Hematopoietic multipotent progenitor cell treated with erythropoietin and hydrocortisone succinate and interleukin-3 and kit ligand, for 17 days (in vitro differentiated cells): ENCODE measurements at places on chromosomes 7 and 10.
A peak's percentile ranks its signal among the peaks of the same experiment; 100 is the strongest.

DNA sequence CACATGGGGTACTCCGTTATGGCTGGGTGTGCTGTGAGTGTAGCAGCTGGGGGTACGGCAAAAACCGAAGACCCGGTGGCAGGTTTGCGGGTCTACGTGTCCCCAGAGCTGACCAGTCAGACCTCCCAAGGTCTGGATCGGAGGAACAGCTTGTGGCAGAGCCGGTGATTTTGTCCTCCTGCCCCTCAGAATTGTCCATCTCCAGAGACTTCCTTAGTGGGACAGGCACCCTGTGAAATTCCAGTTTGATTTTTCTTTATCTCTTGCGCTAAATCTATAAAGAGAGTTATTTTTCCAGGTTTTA is 1.0 kb downstream of the EIF3B start:
- DNase-seq = no peak

DNA sequence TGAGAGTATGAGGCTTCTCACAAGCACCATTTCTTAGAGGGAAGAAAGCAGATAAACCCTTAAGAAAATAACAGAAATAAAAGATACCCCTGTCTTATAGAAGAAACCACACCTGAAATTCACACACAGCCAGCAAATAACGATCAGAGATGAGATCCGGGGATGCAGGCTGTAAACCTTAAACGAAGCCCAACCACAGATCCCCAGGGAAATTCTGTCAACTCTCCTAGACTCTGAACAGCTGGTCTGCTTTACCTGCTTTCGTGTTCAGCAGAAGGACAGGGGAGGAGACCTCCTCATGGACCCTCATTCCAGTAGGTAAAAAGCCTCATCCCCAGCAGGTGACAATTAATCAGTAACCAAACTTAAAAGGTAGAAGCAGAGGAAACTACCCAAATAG is 45.0 kb downstream of the VOPP1 start:
- no peak for DNase-seq

- DNase-seq = no peak
Measured at GRCh38 chr10:97089209-97089870, 96.4 kb downstream of the SLIT1 start.

DNA sequence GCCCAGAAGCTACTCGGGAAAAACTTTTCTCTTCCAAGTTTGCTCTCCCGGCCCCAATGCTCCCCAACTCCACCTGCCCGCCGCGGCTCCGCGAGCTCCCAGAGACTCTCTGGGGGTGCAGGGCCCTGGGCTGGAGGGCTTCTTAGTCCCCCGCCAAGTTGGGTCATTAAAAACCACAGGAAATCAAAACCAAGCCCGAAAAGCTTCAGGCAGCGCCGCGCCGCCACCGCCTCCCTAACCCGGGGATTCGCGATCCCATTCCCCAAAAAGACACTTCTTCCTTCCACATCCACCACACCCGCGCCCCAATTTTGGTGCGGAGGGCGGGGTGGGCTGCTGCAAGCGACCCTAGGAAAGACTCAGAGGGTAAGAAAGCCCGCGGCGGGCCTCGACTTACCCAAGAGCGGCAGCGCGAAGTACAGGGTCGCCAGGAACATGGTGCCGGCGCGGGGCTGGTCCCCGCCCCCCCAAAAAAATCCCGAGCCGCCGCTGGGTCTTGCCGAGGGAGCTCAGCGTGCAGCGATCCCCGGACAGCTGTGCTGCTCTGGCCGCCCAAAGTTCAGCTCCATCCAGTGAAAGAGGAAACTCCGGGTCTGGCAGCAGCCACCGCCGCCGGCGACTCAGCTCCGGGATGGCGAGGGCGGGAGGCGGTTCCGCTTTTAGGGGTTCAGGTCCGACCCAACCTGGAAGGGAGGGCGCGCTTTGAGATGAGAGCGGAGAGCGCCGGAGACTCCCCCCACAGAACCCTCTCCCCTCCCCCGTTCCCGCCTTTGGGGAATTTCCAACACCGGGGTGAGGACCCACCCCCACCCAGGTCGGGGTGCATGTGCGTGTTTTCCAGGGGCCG is 1.2 kb downstream of the GFRA1 start:
- DNase-seq = no peak

GRCh38 chr7:155470686-155471638 is 13.0 kb downstream of the EN2 start:
- no peak for DNase-seq

GRCh38 chr7:28107960-28108359 is 72.6 kb downstream of the JAZF1 start:
- no peak for DNase-seq

DNA sequence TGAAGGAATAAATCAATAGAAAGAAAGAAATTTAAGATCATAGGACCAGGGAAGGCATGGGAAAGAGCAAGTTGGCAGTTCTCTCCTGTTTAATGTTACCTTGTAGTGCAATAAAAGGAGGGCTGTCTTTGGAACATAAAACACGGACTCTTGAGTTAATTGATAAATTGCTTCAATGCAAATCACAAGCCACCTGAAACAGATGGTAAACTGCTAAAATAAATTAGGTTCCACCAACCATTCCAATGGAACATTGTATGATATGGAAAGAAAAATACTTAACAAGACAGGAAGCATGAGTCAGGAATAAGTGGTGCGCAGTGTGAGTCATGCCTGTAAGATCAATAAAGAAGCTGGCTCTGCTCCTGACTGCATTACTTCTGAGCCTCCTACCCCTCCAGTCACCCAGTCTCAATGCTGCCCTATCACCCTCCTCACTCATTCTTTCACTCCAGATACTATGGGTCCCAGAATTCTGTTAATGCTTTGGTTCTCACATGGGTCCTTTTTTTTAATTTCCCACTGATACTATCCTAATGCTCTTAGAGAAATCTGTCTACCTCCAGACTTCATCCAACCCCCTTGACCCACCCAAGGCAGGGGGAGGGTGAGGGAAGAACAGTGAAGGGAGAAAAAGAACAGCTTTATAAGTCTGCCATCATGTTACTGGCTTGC is 78.9 kb downstream of the LRRC17 start:
- DNase-seq = no peak

DNA sequence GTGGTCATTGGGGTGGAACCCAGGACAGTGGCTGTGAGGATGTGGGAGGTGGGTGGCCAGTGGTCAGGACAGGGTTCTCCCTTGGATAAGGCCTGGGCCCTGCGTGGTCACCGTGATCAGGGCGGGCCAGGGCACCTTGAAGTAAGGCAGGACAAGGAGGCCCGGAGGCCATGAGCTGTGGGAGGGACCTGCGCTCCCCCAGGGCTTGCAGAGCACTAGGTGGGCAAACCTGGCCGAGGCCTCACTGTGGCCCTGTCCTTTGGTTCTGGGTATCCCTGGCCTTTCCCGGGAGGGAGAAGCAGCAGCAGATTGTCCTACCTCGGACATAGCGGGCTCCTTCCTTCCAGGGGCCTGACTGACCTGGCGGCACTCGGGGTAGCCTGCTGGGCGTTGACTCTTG is 144.8 kb upstream of the RET start:
- no peak for DNase-seq

DNA sequence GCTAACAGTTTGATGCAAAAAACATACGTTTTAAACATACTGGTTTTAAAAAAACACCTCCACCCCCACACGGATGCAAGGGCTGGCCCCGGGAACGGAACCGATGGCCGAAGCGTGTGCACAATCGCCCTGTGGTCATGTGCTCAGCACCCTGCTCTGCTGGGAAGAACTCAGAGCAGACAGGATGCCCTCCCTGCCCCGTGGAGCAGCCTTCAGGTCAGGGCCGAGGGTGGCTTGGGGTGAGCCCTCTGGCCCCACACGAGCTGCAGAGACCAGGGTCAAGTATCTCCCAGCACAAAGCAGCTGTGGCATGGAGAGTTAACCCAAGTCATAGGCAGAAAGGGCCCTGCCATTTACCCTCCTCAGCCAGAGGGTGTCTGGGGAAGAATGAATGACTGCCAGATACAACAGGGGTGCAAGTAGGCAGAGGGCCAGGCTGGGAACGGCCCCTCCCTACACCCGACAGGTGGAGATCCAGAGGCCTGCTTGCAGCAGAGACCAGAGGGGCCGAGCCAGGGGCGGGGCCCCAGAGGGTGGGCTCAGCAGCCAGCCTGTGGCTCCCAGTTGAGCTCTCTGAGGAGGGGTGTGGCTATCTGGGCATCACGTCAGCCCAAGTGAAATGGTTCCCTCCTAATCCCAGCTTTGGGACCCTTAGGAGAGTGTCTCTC is 56.8 kb downstream of the ZRANB1 start:
- no peak for DNase-seq

- no peak for DNase-seq
Measured at GRCh38 chr7:50210706-50211115, 93.8 kb upstream of the IKZF1 start.

DNA sequence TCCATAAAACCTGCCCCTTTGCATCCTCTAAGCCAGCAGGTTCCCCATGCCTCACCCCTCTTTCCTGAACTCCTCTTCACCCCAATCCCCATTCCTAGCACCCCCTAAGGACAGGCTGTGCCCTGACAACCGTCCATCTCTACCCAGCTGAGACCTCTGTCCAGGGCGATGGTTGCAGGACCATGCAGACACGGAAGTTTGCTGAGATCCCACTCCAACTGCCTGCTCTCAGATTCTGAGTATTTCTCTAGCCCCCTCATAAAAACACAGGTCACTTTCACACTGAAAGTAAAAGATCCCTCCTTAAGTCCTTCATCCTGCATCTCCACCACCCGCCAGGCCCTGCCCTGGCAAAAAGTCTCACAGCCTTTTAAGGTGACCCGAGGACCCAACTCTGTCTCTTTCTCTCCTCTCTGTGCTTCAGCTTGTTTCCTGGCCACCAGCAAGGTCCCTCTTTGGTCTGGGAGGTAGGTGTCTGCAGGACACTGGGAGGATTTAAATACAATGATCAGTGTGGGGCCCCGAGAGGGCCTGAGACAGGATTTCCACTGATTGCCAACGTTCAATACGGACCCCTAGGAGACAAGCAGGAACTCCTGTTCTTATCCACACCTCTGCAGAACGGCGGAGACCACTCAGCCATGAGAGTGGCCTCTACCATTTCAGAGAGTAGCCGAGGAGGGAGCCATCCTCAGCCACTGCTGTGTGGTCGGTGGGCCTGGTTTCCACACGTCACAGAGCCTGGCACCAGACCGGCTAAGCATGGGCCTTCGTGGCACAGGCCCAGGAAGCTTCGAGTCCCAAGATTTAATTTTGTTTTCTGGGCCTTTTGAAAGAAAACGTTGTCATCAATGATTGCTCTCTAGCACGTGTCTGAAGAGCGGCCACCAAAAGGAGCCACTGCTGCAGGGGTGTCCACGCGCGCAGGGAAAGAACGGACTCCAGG is 27.9 kb downstream of the CALML3 start:
- no peak for DNase-seq

DNA sequence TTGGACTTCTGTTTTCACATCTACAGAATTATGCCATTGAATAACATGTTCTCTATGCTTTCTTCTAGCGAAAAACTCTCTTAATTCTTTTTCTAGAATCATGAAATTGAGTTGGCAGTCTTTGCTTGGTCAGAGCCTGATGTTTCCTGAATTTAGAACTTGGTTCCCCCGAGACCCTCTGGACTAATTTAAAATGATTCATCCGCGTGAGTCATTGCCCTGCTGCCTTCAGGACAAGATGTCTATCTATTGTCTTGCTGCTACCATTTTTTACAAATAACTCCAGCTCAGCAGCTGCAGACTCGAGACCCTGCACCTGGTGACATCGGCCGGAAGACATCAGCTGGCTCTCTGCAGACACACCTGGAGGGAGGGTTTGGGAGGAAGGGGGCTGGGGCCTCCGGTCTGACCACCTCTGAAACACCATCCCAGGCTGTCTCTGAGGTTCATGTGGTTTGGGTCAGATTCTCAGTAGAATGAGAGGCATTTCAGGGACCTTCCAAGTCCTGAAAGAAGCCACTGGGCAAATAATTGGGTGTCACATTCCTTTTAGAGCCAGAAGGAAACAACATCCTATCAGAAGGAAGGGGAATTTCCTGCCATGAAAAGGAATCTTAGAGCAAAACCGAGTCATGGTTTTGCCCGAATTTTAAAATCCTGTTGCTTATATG is 20.9 kb upstream of the KLF6 start:
- DNase-seq = peak; percentile 50

DNA sequence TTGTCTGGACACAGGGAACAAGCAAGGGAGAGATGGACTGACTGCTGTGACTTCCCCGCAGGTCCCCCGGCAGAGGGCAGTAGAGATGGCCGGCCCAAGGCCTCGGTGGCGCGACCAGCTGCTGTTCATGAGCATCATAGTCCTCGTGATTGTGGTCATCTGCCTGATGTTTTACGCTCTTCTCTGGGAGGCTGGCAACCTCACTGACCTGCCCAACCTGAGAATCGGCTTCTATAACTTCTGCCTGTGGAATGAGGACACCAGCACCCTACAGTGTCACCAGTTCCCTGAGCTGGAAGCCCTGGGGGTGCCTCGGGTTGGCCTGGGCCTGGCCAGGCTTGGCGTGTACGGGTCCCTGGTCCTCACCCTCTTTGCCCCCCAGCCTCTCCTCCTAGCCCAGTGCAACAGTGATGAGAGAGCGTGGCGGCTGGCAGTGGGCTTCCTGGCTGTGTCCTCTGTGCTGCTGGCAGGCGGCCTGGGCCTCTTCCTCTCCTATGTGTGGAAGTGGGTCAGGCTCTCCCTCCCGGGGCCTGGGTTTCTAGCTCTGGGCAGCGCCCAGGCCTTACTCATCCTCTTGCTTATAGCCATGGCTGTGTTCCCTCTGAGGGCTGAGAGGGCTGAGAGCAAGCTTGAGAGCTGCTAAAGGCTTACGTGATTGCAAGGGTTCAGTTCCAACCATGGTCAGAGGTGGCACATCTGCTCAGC is 6.0 kb downstream of the CYREN start:
- DNase-seq = no peak

- DNase-seq = no peak
Measured at GRCh38 chr10:68628576-68629127, 68.5 kb downstream of the TET1 start.

DNA sequence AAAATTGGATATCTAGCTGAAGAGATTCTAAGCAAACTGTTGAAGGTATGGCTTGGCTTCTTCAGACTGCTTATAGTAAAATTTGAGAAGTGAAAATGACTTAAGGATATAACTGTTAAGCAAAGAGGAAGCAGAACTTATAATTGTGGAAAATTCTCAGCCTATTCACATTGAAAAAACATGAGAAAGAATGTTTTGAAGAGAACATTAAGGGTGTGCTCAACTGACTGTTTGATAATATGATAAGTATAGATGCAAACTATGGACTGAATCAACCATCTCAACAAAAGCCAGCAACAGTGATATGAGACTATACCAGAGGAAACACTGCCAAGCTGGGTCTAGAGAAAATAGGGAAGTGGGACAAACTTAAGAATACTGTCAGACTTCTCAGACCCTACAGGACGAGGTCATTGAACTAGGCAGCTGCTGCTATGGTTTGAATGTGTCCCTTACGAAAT is 133.1 kb upstream of the PPP1R3A start:
- no peak for DNase-seq

- DNase-seq = no peak
Measured at GRCh38 chr7:51325908-51326307, 9.3 kb upstream of the COBL start.

- DNase-seq = no peak
Measured at GRCh38 chr10:68826764-68827591, at the start of gene STOX1. Gene STOX1, plus strand, starts transcription at chr10:68827531. Its CDS starts 93 bp downstream, at chr10:68827624.

- DNase-seq = no peak
Measured at GRCh38 chr7:29567174-29567573, 3.5 kb downstream of the PRR15 start.

- DNase-seq = no peak
Measured at GRCh38 chr7:45598886-45599520, 24.8 kb downstream of the ADCY1 start.

- DNase-seq = no peak
Measured at GRCh38 chr7:53521638-53522184, 486.3 kb downstream of the POM121L12 start.

GRCh38 chr10:51892965-51893658 is 193.7 kb upstream of the CSTF2T start:
- no peak for DNase-seq
